ENCODE measurements at places on chromosomes 2 and 18. TPM values are rescaled to one million over a fixed set of nuclear protein-coding genes. Genes with fewer than 3 reads are reported as not detected.

DNA sequence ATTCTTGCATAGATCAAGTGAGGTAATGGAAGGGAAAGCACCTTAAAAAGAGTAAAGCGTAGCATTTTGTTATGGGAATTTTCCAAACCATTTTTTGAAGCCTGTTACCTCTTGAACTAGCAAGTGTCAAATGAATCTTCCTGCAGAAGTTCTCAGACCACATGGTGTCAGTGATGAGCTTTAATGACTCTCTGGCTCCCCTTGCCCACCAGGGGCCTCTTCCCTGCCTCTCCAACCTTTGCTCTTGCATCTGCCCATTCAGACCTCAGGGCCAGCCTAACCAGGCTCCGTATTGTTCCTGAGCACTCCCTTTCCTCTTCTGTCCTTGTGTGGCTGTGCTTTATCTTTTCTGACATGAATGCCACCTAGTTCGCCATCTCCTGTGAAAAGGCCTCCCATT lies 155.9 kb downstream of the DIS3L2 start:
- H3K27me3 ChIP-seq: no peaks in the 10 kb centered on the region
- H3K27ac ChIP-seq: no peak overlapping the region
- no peak overlapping the region for H3K4me3 ChIP-seq
- H3K36me3 ChIP-seq: no peaks in the 10 kb centered on the region
- no peak for DNase-seq
- H3K4me1 ChIP-seq: no peaks in the 10 kb centered on the region

GRCh38 chr18:36484591-36484990 lies 187.1 kb downstream of the FHOD3 start:
- no peak overlapping the region for H3K4me3 ChIP-seq
- no peaks in the 10 kb centered on the region for H3K36me3 ChIP-seq
- no peaks in the 10 kb centered on the region for H3K27me3 ChIP-seq
- peaks cover 14% of the 10 kb centered on the region for H3K4me1 ChIP-seq

- no peaks in the 10 kb centered on the region for H3K27me3 ChIP-seq
- no peak overlapping the region for H3K4me3 ChIP-seq
- no peak for DNase-seq
- no peak overlapping the region for H3K27ac ChIP-seq
- H3K4me1 ChIP-seq: no peaks in the 10 kb centered on the region
- H3K36me3 ChIP-seq: no peaks in the 10 kb centered on the region
Measured at GRCh38 chr18:60176259-60176658, 196.3 kb downstream of the MC4R start.

- H3K4me3 ChIP-seq: no peak overlapping the region
- H3K36me3 ChIP-seq: no peaks in the 10 kb centered on the region
- H3K27ac ChIP-seq: no peak overlapping the region
- DNase-seq: no peak
- H3K4me1 ChIP-seq: no peaks in the 10 kb centered on the region
- H3K27me3 ChIP-seq: no peaks in the 10 kb centered on the region
Measured at GRCh38 chr2:187078297-187078696, 229.3 kb upstream of the ZSWIM2 start.

DNA sequence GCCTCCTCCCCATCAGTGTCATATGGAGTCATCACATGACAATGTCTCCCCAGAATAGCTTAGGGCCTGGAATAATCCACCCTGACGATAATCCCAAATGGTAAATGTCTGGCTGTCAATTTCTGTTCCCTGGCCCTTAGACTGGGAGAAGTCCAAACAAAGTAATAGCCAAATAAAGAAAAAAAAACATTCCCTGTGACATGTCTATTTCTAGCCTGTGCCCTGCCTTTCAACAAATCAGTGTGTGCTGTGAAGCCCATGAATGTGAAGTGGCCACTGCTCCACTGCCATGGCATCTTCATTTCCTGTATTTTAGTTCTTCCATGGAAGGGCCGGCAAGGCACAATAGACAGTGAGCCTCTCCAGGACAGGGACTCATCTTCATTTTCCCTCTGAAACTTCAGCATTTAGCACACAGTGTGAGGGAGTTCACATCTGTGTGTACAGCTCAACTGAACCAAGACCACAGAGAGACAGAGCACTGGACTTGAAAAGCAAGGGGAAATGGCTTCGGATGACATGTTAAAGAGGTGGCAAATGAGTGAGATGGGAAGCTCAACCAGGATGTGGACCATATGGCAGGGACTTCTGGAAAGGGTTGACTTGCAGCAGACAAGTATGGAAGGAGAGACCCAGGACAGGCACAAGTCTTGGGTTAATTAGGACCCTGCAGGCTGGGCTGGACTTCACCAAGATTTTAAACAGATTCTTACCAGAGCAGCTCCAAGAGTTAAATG lies 140.0 kb downstream of the ANTXR1 start:
- no peak overlapping the region for H3K4me3 ChIP-seq
- no peak for DNase-seq
- H3K27ac ChIP-seq: peak overlapping the region; percentile 60
- H3K27me3 ChIP-seq: no peaks in the 10 kb centered on the region
- H3K36me3 ChIP-seq: peaks cover 2% of the 10 kb centered on the region
- H3K4me1 ChIP-seq: peaks cover 20% of the 10 kb centered on the region

DNA sequence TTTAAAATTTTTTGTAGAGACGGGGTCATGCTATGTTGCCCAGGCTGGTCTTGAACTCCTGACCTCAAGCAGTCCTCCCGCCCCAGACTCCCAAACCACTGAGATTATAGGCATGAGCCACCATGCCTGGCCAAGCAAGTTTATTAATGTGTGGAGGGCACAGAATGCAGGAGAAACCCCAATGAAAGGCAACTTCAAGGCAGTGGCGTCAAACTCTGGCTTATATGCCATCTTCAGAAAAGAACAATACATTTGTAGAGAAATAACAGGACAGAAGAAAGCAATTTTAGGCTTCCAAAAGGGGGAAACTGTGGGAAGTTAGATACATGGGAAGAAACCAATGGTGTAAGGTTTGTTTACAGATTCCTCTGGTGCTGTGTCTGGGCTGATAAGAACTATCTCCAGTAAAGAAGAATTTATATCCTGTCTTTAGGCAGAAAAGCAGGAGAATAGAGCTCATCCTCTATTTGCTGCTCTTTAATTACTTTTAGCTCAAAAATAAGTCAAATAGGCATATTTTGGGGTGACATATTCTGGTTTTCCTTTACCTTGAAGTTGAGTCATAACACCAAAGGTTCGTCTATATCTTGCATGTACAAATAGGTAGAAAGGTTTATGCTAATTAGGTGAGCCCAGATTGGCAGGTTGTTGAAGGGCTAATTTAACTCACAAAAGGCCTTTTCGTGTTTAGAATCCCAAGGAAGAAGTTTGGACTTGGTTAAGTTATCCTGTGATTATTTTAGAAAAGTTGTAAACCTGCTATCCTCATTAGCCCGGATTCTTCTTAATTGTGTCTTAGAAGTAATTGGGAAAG lies 26.0 kb upstream of the TMEM214 start:
- DNase-seq: no peak
- no peak overlapping the region for H3K4me3 ChIP-seq
- no peaks in the 10 kb centered on the region for H3K27me3 ChIP-seq
- peaks cover 11% of the 10 kb centered on the region for H3K4me1 ChIP-seq

DNA sequence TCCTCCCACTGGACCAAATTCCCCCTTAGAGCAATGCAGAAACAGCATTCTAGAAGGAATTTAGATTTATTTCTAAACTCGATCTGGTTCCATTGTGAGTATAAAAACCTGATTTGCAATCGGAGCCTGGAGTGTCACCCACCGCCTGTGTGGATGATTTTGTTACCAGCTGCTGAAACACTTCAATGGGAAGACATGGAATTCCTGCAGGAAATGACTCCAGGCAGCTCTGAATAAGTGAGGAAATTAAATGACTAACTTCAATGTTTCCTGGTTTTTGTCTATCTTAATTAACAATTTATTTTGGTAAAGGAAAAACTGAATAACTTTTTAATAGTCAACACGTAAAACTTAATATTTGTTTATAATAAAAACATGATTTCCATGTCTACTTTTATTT lies 19.3 kb downstream of the CTAGE1 start:
- H3K4me3 ChIP-seq: no peak overlapping the region
- H3K4me1 ChIP-seq: no peaks in the 10 kb centered on the region
- H3K27ac ChIP-seq: no peak overlapping the region
- no peaks in the 10 kb centered on the region for H3K36me3 ChIP-seq
- H3K27me3 ChIP-seq: peaks cover 3% of the 10 kb centered on the region

- no peaks in the 10 kb centered on the region for H3K4me1 ChIP-seq
- H3K27ac ChIP-seq: no peak overlapping the region
- no peak overlapping the region for H3K4me3 ChIP-seq
- DNase-seq: no peak
- H3K27me3 ChIP-seq: no peaks in the 10 kb centered on the region
Measured at GRCh38 chr2:52897511-52898044, 870.0 kb upstream of the CHAC2 start.

- no peak for DNase-seq
- H3K4me3 ChIP-seq: no peak overlapping the region
- H3K27me3 ChIP-seq: no peaks in the 10 kb centered on the region
- no peaks in the 10 kb centered on the region for H3K36me3 ChIP-seq
- no peak overlapping the region for H3K27ac ChIP-seq
Measured at GRCh38 chr2:149057401-149057800, 18.9 kb downstream of the LYPD6B start.

DNA sequence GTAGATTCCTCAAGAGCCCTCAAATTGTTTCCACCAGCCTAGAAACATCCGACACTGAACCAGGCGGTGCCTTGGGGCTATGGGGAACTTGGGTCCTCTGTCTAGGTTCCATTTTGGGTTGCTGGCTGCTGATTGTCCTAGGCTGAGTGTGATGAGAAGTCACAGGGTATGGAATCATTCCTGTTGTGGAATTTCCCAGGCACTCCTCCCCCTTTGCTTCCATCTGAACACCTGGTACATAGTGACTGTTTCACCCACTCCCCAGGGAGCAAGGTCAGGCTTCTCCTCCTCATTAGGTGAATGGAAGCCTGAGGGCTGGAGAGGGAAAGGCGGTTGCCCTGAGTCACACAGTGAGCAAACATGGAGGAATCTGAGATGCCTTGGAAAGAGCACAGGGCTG lies 4.5 kb downstream of the KIF3C start:
- peak overlapping the region; percentile 28 for H3K4me3 ChIP-seq
- no peaks in the 10 kb centered on the region for H3K27me3 ChIP-seq
- no peaks in the 10 kb centered on the region for H3K36me3 ChIP-seq
- H3K27ac ChIP-seq: peak overlapping the region; percentile 70

DNA sequence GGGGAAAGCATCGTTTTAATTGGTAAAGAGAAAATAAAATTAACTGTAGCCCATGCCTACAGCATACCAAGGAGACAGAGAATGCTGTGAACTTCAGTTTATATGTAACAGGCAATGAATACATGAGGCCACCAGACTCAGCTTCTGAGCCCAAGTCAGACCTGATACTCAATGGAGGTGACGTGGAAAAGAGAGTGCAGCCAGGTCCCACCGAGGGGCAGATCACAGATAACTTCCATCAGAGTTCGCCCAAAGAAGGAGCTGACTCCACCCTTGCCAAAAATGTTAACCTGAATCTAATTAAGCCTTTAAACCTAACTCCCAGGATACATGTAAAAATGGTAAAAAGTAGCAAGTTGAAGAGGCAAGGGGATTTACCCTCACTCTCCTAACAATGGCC lies 52.2 kb upstream of the PROKR1 start:
- H3K4me3 ChIP-seq: no peak overlapping the region
- H3K36me3 ChIP-seq: no peaks in the 10 kb centered on the region
- H3K27me3 ChIP-seq: no peaks in the 10 kb centered on the region
- H3K27ac ChIP-seq: no peak overlapping the region
- DNase-seq: no peak
- no peaks in the 10 kb centered on the region for H3K4me1 ChIP-seq

- no peak overlapping the region for H3K27ac ChIP-seq
- no peak for DNase-seq
- no peaks in the 10 kb centered on the region for H3K4me1 ChIP-seq
- no peaks in the 10 kb centered on the region for H3K36me3 ChIP-seq
- H3K4me3 ChIP-seq: no peak overlapping the region
- no peaks in the 10 kb centered on the region for H3K27me3 ChIP-seq
Measured at GRCh38 chr2:126895336-126895735, 3.4 kb upstream of the TEX51 start.

DNA sequence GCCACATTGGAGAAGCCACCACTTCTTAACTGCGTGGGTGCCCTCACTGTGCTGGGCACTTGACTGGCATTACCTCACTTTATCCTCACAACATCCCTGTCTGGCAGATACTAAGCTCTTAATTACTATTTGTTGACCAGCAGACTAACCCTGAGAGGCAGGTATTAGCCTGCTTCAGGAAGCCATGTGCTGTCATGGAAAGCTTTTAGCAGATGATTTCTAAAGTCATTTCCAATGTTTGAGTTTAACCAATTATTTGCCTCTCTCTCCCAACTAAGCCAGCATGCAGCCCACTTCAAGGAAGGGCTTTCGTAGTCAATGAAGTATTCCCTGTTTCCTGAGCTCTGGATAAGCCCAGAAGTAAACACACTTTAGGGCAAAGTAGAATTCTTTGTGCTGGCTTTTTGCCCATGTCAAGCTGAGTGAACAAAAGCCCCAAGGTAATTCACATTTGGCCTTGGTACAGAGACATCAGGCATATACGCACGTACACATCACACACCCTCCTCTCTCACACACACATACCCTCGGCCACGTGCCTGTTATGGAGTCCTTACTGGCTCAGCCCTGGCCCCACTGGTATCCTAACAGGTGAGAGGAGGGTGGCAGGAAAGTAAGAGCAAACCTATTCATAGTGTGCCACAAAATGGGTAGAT lies 108.6 kb downstream of the C1D start:
- H3K27me3 ChIP-seq: no peaks in the 10 kb centered on the region
- H3K27ac ChIP-seq: no peak overlapping the region
- H3K4me1 ChIP-seq: no peaks in the 10 kb centered on the region
- no peak overlapping the region for H3K4me3 ChIP-seq
- DNase-seq: no peak

DNA sequence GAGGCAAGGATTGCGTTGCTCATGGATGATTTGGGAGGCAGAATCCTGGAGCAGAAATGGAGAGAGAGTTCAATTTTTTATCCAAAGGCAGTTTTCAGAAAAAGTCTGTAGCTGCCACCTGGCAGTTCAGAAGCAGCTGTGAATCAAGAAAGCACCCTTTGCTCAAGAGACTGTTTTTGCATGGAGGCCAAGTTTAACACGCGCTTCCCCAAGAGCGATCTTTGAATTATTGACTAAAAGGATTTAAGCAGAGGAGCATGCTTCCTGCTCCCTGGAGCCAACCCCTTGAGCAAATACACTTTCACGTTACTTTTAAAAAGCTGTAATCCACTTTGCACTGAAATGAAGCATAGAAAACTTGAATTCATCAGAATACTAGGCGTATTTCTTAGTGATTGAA lies 252.4 kb downstream of the RNF144A start:
- H3K36me3 ChIP-seq: no peaks in the 10 kb centered on the region
- H3K27ac ChIP-seq: no peak overlapping the region
- no peaks in the 10 kb centered on the region for H3K4me1 ChIP-seq
- DNase-seq: no peak

GRCh38 chr2:73516033-73516432 lies 126.2 kb downstream of the NAT8 start:
- H3K4me1 ChIP-seq: no peaks in the 10 kb centered on the region
- no peak for DNase-seq

The CDH7 gene
- not detected for total RNA-seq

The FAP gene
- not detected for total RNA-seq

The LRP2 gene
- 0.10 TPM for total RNA-seq

The SH2D6 gene
- 3.3 TPM for total RNA-seq

The UGT1A10 gene
- total RNA-seq: not detected

The EPHA4 gene
- total RNA-seq: 3.4 TPM

The GREB1L gene
- total RNA-seq: 11.0 TPM

The ANKRD29 gene
- total RNA-seq: 0.67 TPM

The EMILIN1 gene
- 0.31 TPM for total RNA-seq

The ADRA2B gene
- 0.28 TPM for total RNA-seq

All from Panc1 (cell line).